Uterus (tissue), 4 donors: ENCODE measurements at places on chromosomes 4 and X. TPM values are rescaled to one million over a fixed set of nuclear protein-coding genes. Genes with fewer than 3 reads are reported as not detected.

DNA sequence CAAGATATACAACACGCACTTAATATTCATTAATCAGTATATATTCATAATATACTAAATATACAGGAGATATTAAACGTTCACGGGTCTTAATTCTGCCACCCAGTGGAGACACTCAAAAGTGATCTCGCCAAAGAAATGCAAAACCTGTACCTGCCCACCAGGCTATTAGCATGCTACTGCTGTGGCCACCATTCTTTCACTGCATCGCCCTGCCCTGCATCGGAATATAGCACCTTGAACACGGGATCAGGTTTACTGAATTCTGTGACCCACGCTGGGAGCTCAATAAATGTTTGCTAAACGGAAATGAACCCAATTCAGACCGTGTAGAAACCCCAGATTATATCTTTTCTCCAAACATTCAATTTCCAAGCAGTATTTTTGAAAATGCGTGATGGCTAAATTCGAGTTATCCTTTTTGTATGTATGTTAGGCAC lies 840 bp upstream of the CLCN3 start:
- DNase-seq, result peak; percentile 20

The MUC7 gene
- total RNA-seq, result not detected

The ADGRA3 gene
- total RNA-seq, result 103 TPM

The NUP62CL gene
- total RNA-seq, result 17.7 TPM

GRCh38 chrX:5458300-5458842 lies 770.3 kb downstream of the NLGN4X start:
- no peak for DNase-seq

- DNase-seq, result no peak
Observed at GRCh38 chr4:89681219-89681618, 155.7 kb downstream of the SNCA start.

DNA sequence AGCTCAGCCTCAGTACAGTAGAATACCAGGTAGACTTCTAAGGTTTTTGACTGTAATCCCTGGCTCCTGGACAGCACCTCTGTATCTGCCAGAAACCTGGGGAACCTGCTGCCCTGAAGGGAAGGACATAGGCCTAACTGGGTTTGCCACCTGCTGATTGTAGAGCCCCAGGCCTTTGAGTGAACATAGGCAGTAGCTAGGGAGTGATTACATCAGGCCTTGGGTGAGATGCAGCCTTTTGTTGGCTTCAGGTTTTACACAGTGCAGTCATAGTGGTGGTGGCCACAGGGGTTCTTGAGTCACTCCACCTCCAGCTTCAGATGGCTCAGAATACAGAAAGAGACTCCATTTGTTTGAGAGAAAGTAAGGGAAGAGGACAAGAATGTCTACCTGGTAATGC lies 19.3 kb downstream of the IQCM start:
- DNase-seq, result no peak

- DNase-seq, result no peak
Observed at GRCh38 chr4:161376275-161376674, 787.5 kb downstream of the FSTL5 start.

- DNase-seq, result no peak
Observed at GRCh38 chr4:183788308-183788905, 116.7 kb upstream of the STOX2 start.

The NXF3 gene
- not detected for total RNA-seq

The SMAD1 gene
- 59.7 TPM for total RNA-seq

DNA sequence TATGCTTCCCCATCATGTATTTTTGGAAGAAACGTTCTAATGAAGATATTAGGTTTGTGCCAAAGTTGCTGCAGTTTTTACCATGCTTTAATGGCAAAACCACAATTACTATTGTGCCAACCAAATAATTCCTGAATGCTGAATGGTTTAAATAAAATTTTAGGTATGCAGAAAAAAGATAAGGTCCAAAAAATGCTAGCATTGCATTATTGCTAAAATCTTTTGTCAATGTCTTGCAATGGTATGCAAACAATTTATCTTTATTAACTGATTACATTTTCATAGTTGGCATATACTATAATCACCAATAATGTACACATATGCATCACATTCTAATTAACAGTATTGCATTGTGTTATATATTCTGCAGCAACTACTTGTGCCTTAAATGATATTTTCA lies 1657.4 kb upstream of the IGFBP7 start:
- no peak for DNase-seq

The SPANXN4 gene
- total RNA-seq, result not detected

DNA sequence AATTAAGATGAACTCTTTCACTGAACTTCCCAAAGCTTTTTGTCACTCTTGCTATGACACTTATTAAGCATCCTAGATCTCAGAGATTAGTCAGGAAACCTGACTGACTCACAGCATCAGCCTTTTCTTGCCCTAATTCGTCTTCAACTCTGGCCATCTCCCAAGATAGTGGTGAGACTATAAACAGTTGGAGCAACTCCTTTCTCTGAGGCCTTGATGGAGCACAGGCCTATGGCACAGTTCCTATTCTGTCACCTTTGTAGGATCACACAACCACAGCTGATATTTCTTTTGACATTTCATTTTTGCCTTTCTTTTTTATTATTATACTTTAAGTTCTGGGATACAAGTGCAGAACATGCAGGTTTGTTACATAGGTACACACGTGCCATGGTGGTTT lies 217.6 kb downstream of the PRR32 start:
- DNase-seq, result no peak

DNA sequence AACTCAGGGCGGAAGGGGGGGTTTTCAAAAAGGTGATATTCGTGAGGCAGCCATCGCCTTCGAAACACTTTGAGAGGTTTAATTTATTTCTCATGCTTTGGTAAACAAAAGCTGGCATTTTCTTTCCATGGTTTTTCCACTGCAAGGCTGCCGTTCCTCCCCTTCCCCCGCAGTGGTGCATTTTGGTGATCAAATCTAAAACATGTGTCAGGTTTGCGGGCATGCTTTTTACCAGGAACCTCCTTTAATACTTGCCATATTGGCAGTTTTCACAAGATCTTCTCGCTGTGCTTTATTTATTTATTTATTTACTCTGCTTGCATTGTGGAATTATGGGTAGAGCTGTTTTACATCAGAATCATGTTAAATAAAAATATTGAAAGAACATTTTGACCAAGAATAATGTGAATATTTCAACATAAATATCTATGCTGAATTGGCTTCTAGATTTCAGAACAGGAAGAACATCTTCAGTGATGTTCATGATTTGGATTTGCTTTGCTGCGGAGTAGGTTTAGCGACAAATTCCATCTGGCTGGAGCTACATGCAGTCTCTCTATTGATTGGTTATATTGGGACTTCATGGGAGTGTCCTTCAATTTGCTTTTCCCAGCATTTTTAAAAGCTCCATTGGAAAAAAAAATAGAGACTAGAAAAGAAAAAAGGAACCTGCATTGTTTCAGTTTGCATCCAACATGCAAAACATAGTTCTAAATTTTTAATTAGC lies 54.4 kb downstream of the STOX2 start:
- DNase-seq, result no peak

- peak; percentile 20 for DNase-seq
Observed at GRCh38 chr4:78058591-78059523, 1.7 kb downstream of the FRAS1 start.

DNA sequence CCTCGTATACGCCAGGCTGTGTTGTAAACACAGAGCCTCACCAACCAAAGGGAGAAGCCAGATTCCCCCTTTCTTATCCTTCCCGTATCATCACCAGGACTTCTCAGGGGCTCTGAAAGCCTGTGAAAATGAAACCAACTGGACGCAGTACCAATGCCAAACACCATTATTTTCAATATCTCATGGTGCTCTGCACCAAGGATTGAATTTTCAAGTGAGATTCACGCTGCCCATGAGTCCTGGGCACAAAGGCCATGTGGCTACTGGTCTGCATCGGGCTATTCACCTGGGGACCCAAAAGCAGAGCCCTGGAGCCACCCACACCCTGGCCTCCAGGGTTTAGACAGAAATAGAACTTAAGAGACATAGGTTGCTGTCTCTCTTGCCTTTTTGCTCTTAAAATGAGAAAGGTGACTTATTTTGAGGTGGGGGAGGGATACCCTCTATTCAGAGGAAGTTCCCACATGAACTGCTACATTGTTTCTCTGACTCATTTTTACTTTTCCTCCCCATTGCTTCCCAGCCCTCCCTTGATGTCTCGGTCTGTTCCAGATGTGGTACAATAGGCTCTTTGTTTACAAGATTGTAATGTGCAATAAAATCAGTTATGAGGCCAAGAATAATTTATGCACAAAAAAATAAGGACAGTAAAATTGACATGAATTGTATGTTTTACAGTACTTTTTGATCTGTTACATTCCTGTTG lies 55.4 kb downstream of the MAML3 start:
- no peak for DNase-seq

DNA sequence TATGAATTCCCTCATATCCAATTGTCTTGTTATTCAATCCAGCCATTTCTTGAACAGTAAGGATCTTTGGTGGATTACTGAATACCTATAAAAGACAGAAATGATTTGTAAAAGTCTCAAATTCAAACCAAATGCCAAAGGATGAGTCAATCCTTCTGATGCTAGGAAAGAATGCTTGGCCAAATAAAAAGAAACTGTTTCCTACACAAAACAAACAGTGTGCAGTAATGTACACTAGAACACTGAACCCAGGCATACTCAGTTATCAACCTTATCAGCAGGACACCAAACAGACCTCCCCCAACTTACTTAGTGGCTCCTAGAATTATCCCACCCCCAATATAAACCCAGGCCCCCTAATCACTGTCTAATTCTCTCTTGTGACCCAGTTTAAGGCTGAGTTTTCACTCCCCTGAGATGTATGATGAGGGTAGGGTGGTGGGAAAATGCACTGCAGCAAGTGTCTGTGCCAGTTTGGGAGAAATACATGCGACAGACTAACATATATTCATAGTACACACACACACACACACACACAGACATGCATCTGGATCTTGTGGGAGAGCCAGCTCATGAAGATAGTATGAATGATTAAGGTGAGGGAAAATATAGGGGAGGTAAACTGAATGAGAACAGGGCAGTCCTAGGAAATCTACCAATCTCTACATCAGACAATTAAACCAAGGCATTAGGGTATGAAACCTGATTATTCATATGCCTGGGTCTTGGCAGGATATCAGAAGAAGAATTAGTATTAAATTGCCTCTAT lies 35.0 kb downstream of the CLDN2 start:
- no peak for DNase-seq
